NCI-H345 (cell line): ENCODE measurements at places on chromosomes 13 and 19.

GRCh38 chr19:55106591-55106990 lies 10.8 kb downstream of the PPP1R12C start:
- DNase-seq: no peak

DNA sequence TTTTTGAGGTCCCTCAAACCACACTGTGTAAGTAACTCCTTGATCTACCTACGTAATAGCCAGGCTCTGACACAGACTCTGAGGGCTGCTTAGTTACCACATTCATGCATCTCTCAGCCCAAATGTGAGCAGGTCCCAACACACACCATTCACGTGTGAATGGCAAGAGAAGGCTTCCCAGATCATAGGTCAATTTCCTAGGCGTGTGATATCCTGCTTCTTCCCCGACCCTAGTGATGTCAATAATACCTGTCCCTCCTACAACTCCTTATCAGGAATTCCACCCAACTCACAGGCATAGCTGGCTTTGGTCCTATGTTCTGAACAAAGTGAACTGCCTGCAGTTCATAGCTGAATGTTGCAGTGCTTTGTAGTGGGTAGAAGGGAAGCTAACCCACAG lies 334.5 kb downstream of the RFC3 start:
- DNase-seq: no peak

GRCh38 chr13:57045826-57046546 lies 94.7 kb upstream of the PRR20A start:
- no peak for DNase-seq

- peak; percentile 12 for DNase-seq
Measured at GRCh38 chr13:80361883-80362327, 21.0 kb upstream of the SPRY2 start.

DNA sequence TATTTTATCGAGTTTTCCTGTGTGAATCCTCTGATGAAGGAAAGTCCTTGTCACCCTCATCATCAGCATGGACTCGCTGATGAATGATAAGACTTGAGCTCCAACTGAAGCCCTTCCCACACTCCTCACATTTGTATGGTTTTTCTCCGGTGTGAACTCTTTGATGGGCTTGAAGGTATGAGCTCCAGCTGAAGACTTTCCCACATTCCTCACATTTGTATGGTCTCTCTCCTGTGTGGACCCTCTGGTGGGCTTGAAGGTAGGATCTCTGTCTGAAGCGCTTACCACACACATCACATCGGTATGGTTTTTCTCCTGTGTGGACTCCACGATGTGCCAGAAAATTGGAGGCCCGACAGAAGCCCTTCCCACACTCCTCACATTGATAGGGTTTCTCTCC lies 21.7 kb downstream of the ZNF45 start:
- DNase-seq: no peak

GRCh38 chr13:24012648-24013047 lies 115.3 kb upstream of the C1QTNF9B start:
- no peak for DNase-seq

GRCh38 chr13:104980586-104980985 lies 1554.9 kb downstream of the EFNB2 start:
- no peak for DNase-seq

DNA sequence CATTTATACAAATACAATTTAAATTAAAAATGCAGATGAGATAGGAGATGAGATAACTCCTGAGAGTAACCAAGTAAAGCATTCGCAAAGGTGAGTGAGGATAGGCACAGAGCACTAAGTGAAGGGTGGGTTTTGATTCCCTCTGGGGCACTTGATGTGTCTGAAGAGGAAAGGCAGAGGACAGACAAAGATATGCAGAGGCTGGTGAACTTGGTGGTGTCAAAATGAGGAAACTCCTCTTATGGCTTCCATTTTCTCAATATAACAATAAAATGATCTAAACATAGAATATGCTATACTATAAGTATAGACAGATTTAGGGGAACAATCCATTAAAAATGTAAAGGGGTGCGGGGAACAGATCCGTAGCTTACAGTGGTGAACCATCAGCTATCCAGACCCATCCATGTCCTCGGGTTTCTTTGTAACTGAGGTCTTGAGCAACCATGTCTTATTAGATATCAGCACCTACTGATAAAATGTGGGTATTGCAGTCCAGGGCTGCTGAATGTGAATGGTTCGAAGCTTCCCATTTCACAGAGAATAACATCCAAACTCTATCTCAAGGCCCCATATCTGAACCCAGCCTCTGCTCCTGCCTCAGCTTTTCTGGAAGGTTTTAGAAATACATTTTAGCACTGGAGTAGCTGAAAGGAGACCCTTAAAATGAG lies 73.9 kb upstream of the SLC10A2 start:
- peak; percentile 31 for DNase-seq

DNA sequence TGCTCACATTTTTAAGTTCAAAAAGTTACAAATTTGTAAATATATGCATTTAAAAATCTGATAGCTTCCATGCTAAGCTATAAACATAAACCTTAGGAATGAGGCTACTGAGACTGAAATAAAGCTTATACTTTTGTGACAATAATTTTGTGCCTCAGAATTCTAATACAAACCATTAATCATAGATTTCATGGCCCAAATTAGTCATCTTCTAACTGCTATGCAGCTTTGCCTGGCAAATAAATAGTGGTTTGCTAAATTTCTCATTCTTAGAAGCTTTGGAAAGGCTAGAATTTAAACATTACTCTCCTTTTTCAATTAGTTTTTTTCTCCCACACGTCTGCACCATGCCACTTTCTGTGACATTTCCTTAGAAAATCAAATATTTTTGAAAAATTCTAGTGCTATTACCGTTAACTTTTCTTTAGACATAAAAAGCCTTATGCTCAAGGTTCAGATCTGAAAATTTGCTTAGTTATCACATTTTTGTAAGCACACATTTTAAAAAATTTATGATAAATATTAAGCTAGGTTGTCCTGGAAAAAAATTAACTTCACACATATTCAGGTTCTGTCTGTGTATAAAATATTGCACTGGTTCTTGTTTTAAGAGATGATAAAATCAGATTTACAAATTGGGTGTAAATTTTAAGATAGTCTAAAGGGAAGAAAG lies 46.9 kb downstream of the FNDC3A start:
- DNase-seq: no peak

DNA sequence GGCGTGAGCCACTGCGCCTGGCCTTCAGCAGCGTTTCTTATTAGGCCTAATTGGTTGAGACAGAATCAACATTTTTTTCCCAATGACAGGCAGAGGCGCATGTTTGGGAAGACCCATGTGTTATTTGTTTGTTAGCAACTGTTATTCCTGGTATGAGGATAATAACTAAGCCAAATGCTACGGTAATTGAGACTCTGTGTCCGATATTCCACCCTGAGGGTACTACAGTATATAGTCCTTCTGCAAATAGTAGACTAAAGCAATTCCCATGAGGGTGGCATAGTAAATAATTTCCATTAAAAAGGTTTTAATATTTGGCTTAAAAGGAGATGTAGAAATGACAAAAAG lies 18.4 kb upstream of the CCL25 start:
- no peak for DNase-seq

DNA sequence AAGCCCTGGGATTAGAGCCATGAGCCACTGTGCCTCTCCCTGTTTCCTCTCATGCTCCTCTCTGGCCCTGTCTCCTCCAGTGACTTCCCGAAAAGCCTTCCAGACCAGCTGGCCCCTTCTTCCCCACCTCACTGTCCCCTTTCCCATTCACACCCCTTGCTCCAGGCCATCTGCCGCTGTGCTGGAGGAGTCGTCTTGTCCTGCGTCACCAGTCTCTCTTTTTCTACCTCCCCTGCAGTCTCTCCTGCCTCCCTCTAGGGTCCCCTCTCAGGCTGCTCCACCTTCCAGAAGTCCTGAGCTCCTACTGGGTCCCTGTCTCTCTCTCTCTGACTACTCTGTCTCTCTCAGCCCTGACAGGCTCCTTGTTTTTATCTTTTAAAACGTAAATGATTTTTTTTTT lies 5.3 kb upstream of the FFAR1 start:
- no peak for DNase-seq

DNA sequence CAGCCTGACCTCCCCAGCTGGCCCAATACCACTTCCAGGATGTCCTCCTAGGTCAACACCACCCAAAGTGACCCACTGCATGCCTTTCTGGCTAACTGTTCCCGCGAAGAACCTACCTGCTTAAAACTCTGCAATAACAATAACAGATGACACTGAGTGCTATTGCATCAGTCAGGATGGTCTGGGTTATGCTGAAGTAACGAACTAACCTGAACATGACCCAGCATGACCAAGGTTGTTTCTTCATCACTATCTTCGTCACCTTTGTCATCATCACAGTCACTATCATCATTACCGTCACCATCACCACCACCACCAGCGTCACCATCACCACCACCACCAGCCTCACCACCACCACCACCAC lies 10.6 kb upstream of the FXYD3 start:
- no peak for DNase-seq

DNA sequence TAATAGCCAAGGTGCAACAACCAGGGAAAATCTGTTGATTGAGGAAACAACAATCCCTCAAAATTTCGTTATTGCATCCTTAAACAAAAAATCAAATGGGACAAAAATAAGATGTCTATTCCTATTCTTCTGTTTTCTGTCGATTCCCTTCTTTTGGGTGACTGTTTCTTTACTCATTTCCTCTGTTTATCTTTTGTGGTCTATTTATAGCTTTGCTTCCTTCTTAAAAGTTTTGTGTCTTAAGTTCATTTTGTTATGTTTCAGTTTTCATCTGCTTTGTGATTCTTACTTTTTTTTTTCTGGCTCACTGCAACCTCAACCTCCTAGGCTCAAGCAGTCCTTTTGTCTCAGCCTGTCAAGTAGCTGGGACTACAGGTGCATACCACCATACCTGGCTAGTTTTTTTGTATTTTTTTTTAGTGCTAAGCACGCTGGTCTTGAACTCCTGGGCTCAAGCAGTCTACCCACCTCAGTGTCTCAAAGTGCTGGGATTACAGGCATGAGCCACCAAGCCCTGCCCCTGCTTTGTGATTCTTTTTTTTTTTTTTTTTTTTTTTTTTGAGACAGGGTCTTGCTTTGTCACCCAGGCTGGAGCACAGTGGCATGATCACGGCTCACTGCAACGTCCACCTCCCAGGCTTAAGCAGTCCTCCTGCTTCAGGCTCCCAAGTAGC lies 10.4 kb downstream of the ZNF146 start:
- DNase-seq: no peak

- DNase-seq: no peak
Measured at GRCh38 chr13:38965281-38965680, 25.4 kb downstream of the STOML3 start.

DNA sequence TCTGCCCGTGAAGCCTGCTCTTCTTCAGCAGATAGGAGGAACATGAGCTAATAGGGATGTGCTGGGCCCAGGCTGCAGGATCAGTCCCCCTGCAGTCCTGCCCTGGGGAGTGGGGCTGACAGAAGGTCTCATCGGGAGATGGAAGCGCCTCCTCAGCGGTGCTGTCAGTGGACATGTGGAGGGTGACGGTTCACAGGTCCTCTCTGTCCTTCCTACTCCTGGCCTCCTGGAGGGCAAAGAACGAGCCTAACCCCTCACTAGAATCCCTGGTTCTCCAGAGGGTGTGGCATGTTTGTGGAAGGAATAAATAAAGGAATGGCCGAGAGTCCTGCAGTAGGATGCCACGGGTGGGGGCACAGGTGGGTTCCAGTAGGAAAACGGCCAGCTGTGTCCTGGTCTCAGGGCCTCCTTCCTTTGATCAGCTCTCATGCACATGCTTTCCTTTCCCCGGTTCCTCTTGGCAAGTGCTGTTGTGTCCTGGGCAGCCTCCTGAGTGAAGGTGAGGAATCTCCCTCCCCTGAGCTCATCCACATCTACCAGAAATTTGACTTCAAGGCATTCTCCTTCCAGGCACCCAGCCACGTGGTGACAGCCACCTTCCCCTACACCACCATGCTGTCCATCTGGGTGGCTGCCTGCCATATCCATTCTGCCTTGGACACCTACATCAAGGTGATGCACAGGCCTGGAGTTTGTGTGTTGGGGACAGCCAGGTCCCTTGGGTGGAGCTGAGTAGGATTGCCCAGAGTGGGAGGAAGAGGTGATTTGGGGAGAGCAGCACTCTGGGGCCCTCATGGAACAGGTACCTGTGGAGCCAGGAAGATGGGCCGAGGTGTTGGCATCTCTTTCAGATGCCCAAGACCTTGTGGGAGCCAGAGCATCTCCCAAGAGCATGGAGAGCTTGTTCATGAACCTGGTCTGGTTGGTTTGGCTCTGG lies 28.6 kb upstream of the ZNF492 start:
- DNase-seq: no peak

DNA sequence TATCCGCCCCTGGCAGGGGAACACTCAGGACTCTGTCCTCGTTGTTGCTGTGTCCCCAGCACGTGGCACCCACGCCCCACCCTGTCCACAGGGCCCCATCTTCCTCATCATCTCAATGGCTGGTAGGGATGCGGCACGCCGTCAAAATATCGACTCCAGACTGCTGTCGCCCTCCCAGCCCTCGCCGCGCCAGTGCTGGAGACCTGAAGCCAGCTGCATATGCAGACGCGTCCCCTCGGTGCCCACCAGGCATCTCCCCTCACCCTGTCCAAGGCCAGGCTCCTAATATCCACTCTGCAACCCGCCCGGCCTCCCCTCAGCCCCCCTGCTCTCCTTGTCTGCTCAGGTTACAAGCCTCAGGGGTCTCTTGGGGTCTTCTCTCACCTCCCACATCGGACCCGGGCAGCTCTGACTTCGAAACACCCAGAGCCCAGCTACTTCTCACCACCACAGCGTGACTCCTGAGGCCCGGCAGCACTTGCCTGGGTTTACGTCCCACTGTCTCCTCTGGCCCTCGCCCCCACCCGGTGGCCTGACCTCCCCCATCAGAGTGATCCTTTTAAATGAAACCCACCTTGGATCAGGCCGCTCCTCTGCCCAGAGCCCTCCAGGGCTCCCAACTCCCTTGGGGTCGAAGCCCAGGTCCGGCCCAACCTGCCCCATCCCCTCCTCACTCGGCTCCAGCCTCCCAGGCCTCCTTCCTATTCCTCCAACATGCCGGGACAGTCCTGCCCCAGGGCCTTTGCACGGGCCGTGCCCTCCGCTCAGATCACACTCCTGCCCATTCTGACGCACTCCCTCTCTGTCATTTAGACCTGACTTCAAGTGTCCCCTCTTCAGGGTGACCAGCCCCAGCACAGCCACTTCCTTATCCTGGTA lies 12.5 kb downstream of the PLIN4 start:
- DNase-seq: no peak
